ENCODE measurements at places on chromosomes 1 and 21. TPM values are rescaled to one million over a fixed set of nuclear protein-coding genes. Genes with fewer than 3 reads are reported as not detected.

The GPR3 gene
- total RNA-seq: 0.38 TPM

The PRAMEF5 gene
- total RNA-seq: not detected

The DPT gene
- total RNA-seq: 11.8 TPM

- no peak overlapping the region for H3K27ac ChIP-seq
- H3K36me3 ChIP-seq: no peaks in the 10 kb centered on the region
- H3K27me3 ChIP-seq: peaks cover 98% of the 10 kb centered on the region
- no peak for DNase-seq
Observed at GRCh38 chr1:197912739-197913494, 4.3 kb upstream of the LHX9 start.

The DEGS1 gene
- 227 TPM for total RNA-seq

DNA sequence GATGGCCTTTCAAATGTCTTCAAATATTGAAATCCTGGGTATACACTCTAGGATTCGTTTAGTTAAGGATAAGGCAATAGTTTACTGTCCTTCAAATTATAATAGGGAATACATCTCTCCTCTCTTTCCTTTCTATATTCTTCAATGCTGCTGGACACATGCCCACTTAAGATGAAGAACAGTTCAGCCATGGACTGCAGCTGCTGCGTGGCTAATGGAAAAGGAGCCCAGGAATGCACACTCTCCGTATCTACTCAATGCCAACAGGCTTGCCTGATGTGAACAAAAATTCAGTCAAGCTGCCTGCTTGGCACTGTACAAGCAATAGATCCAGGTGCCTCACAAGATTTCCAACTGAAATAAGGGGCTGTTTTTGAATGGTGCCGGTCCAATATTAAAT lies 321.2 kb upstream of the LYPLAL1 start:
- H3K4me1 ChIP-seq: peaks cover 10% of the 10 kb centered on the region
- no peak overlapping the region for H3K27ac ChIP-seq
- H3K36me3 ChIP-seq: no peaks in the 10 kb centered on the region
- no peak overlapping the region for H3K4me3 ChIP-seq
- DNase-seq: no peak

GRCh38 chr1:151984313-151984956 lies 9.2 kb downstream of the S100A10 start:
- peaks cover 49% of the 10 kb centered on the region for H3K36me3 ChIP-seq
- H3K27ac ChIP-seq: no peak overlapping the region
- no peaks in the 10 kb centered on the region for H3K27me3 ChIP-seq
- no peak overlapping the region for H3K4me3 ChIP-seq

GRCh38 chr1:234610061-234610665 lies at the start of gene IRF2BP2:
Gene IRF2BP2, minus strand, starts transcription at chr1:234610178. Its CDS starts 684 bp downstream, at chr1:234609494.
- peaks cover 34% of the 10 kb centered on the region for H3K4me1 ChIP-seq
- peak within 1 kb of the TSS; percentile 94 for H3K4me3 ChIP-seq
- H3K27me3 ChIP-seq: no peaks in the 10 kb centered on the region
- peak within 1 kb of the TSS; percentile 99 for H3K27ac ChIP-seq
- peaks cover 33% of the 10 kb centered on the region for H3K36me3 ChIP-seq

DNA sequence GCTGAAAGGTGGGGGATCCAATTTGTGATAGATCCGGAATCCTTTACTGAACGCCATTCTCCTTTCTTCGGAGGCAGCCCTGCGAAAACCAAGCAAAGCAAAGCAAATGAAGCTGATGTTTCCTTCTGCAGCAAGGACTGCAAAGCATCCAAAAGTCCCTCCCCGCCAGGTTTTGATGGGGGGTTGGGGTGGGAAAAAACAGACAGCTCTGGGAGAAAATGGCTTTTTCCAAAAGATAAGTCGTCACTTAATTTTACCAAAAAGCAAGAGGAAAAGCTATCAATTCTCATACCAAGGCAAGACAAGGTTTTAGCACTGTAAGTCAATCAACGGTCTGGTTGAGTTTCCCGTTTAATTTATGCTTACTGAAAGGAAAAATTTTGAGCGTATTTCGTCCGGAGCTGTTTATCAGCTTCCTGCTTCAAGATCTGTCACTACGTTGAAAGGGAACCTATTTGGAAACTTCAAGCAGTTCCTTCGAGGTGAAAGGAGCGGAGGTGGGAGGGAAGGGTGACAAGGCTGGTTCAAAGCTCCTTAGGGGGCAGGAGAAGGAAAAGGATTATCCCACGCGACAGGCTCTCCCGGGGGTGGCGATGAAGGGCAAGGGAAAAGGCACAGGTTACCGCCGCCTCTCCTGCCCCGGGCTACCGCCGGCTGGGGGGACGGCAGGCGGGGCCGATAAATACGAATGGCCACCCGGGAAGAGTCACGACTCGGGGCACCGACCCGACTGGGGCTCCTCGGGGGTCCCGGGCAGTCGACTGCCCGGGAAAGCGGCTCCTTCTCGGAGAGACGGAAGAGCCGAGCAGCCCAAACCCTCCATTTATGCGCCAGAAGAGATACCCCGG lies 750 bp downstream of the SYNJ1 start:
- no peaks in the 10 kb centered on the region for H3K27me3 ChIP-seq
- DNase-seq: peak; percentile 54
- peak overlapping the region; percentile 69 for H3K27ac ChIP-seq
- 0 out of 2 replicates have a peak, but pooled peaks cover 9% of the 10 kb centered on the region for H3K4me1 ChIP-seq
- H3K4me3 ChIP-seq: peak overlapping the region; percentile 95

The SPRR2G gene
- not detected for total RNA-seq

GRCh38 chr1:58611861-58612385 lies 34.9 kb upstream of the TACSTD2 start:
- H3K36me3 ChIP-seq: no peaks in the 10 kb centered on the region
- no peak overlapping the region for H3K27ac ChIP-seq
- no peak for DNase-seq
- H3K4me1 ChIP-seq: 0 out of 2 replicates have a peak, but pooled peaks cover 4% of the 10 kb centered on the region
- H3K4me3 ChIP-seq: no peak overlapping the region

DNA sequence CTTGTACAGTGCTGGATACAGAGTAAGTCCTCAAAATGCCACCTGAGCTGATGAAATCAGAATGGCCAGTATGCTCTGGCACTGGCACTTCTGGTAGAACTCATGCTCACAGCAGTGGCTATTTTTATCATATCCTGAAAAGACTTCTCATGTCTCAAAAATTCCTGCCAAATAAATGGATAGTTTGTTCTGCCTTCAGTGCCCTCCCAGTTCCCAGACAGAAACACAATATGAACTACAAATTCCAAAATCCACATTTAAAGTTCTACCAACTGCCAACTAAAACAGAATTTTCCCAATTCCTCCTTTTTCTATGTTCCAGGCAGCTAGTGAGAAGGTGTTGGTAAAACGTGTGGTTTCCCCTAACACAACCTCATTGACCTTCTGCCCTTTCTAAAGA lies 51.4 kb upstream of the RGS1 start:
- no peak overlapping the region for H3K4me3 ChIP-seq
- H3K27me3 ChIP-seq: no peaks in the 10 kb centered on the region
- H3K36me3 ChIP-seq: no peaks in the 10 kb centered on the region
- DNase-seq: peak; percentile 60
- H3K27ac ChIP-seq: 0 out of 2 replicates have a peak overlapping the region, but pooled peaks have one; percentile 1
- H3K4me1 ChIP-seq: peaks cover 11% of the 10 kb centered on the region

DNA sequence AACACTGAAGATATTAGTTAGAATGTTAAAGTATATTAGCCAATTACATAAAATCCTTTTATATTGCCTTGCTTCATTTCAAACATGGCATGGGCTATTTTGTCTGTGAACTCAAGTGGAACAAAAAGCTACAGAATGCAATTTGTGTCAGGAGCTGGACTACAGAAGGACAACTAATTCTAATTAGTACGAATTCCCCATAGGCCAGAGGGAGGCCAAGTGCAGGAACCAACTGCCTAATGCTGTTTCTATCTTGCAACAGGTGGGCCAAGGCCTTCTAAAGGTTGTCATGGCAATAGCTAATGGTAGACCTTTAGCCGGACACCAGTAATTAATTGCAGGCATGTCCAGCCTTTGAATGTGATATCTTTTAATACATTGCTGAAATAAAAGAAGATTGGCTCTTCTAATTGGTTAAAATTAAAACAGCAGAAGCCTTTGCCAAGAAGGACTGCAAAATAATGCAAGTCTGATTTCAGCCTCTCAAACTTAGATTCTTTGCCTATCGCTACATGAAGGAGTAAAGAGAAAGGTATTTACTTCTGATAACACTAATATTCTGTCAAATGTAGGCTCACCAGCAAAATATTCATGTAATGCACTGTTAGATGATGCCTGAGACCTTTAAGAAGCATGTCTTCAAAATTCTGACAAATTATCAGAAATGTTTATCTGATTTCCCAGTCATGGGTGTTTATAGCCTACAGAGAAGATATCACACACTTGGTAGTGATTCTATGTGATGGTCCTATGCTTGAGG lies 232.1 kb downstream of the LMO4 start:
- H3K27ac ChIP-seq: no peak overlapping the region
- H3K4me3 ChIP-seq: no peak overlapping the region
- H3K27me3 ChIP-seq: no peaks in the 10 kb centered on the region
- H3K4me1 ChIP-seq: peaks cover 9% of the 10 kb centered on the region

The TMEM51 gene
- 0.54 TPM for total RNA-seq

- DNase-seq: peak; percentile 81
- no peaks in the 10 kb centered on the region for H3K27me3 ChIP-seq
- peaks cover 49% of the 10 kb centered on the region for H3K36me3 ChIP-seq
- peaks cover 11% of the 10 kb centered on the region for H3K4me1 ChIP-seq
Observed at GRCh38 chr1:42756956-42757891, 9.6 kb downstream of the P3H1 start.

GRCh38 chr21:41752231-41752681 lies 14.6 kb downstream of the RIPK4 start:
- peak; percentile 91 for DNase-seq
- H3K4me1 ChIP-seq: peaks cover 38% of the 10 kb centered on the region
- H3K4me3 ChIP-seq: no peak overlapping the region
- H3K27ac ChIP-seq: 0 out of 2 replicates have a peak overlapping the region, but pooled peaks have one; percentile 11
- no peaks in the 10 kb centered on the region for H3K27me3 ChIP-seq

GRCh38 chr21:18772897-18773296 lies 369.3 kb upstream of the TMPRSS15 start:
- H3K36me3 ChIP-seq: no peaks in the 10 kb centered on the region

DNA sequence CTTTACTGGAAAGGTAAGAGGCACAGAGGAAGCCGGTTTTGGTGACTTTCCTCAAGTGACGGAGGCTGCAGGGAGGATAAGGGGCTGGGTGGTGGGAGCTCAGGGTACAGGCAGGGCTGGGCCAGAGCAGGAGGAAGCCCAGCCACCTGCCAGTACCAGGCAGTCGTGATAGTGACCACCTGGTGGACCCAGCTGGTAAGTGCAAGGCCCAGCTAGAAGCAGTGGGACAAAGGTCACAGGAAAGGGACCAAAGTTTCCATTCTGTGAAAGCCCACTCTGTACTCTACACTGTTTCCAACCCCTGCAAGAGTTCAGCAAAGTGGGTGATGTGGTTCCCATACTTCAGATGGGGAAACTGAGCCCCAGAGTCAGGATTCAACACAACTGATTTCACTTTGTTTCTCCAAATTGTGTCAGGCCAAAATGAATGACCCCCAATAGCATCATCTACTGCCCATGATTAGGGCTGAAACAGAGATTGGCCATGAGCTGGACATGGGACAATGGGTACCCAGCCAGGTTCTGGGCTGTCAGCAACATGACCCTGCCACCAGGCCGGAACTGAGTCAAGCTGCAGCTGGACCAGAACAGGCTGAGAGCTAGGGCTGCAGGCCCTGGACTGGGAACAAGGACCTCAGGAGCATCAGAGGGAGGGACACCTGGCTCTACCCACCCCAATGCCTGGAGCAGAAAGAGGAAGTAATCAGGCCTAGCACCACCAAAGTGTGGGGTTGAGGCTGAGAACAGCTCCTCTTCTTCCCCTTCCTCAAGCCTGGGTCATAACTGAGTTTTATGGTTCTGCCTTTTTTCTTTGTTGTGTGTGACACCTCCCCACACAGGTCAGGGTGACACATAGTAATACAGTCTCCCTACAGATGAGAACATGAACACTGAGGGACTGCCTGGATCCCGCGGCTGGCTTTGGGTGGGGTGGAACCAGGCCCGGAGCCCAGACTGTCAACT lies 50.2 kb downstream of the KCNN3 start:
- no peaks in the 10 kb centered on the region for H3K4me1 ChIP-seq
- H3K27ac ChIP-seq: no peak overlapping the region
- peak; percentile 32 for DNase-seq

The GREM2 gene
- 47.8 TPM for total RNA-seq
